ENCODE measurements at places on chromosomes 4 and X.
A peak's percentile ranks its signal among the peaks of the same experiment; 100 is the strongest.

DNA sequence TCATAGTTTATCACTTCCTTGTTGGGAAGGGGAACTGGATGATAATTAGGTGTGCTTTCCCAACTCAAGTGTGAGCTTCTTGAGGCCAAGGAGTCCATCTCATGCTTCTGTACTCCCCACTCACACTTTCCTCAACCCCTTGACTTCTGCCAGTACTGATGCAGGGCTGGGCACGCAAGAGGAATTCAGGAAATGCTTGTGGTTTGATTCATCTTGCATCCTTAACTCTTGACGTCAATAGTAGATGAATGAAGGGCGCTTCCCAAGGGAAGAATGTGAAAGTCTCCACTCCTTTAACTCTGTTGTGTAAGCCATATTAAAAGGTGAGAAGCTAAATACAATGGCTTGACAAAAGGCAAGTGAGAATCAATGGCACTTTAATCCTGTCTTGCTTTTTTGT, 101.8 kb downstream of the AGTR2 start:
- DNase-seq: no peak

- DNase-seq: no peak
Measured at GRCh38 chr4:185257694-185258093, 48.3 kb downstream of the SNX25 start.

GRCh38 chrX:24133312-24133711, 16.2 kb upstream of the ZFX start:
- DNase-seq: no peak

- peak; percentile 76 for DNase-seq
Measured at GRCh38 chr4:121462660-121463261, 81.9 kb upstream of the QRFPR start.

- DNase-seq: no peak
Measured at GRCh38 chr4:27484216-27484615, 623.6 kb downstream of the STIM2 start.

- DNase-seq: no peak
Measured at GRCh38 chrX:8204169-8204935, 33.3 kb upstream of the VCX2 start.

- DNase-seq: no peak
Measured at GRCh38 chr4:99221980-99222379, 2.9 kb upstream of the ADH6 start.

DNA sequence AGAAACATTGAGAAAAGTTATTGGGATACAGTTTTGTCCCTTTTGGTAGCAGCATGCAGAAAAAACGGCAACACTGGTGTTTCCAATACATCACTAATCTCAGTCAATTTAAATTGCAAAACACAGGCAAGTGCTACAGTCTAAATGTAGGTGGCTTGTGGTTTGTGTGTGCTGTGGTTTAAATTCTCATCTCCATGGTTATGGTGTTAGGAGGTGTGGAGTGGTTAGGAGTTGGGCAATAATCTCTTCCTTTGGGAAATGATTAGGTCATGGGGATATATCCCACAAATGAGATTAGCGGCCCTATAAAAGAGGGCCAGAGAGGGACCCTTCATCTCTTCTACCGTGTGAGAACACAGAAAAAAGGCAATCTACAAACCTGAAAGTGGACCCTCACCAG, 1344.3 kb downstream of the ADGRL3 start:
- no peak for DNase-seq

GRCh38 chr4:168877511-168878491, 132.3 kb downstream of the CBR4 start:
- no peak for DNase-seq

- DNase-seq: no peak
Measured at GRCh38 chr4:33780952-33781791, 2463.1 kb downstream of the ARAP2 start.

- peak; percentile 46 for DNase-seq
Measured at GRCh38 chr4:62130637-62131036, 930.5 kb downstream of the ADGRL3 start.

GRCh38 chrX:56232221-56233082, at the start of gene KLF8:
KLF8 (plus strand) TSS chrX:56232356; CDS start chrX:56233335, 979 bp downstream.
- no peak for DNase-seq

DNA sequence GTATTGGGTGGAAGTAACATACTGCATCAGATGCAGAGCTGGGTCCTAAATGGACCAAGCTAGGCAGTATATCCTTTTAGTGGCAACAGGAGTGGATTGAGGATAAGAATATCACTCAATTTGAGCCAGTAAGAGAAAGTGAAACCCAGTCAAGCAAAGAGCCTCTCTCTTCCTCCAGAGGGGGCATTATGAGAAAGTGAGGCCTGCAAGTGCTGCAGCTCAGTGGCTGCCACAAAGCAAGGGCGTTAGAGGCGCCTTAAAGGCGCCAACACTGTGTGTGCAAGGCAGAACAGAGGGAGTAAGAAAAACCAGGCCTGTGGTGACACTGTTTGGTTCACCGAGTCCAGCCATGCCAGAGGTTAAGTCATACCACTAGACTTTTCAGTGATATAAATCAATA, 17.5 kb downstream of the STX18 start:
- DNase-seq: no peak

GRCh38 chrX:78493180-78493579, 165.8 kb upstream of the CYSLTR1 start:
- DNase-seq: no peak

DNA sequence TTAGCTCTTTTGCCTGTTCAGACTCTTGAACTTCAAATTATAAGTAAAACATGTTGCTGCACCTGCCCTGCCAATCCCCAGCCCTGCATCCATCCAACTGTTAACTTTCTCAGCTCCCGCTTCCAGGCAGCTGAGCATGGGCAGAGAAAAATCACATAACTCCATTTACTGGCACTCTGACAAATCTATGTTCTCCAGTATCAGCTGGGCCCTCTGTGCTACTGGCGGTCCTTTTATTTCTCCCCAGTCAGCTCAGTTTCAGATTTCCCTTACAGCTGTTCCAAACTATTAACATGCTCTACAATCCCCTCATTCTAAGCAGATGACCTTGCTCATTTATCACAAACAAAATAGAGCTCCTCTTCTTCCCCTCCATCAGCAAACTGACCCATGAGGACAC, 240.4 kb upstream of the TET2 start:
- peak; percentile 34 for DNase-seq

DNA sequence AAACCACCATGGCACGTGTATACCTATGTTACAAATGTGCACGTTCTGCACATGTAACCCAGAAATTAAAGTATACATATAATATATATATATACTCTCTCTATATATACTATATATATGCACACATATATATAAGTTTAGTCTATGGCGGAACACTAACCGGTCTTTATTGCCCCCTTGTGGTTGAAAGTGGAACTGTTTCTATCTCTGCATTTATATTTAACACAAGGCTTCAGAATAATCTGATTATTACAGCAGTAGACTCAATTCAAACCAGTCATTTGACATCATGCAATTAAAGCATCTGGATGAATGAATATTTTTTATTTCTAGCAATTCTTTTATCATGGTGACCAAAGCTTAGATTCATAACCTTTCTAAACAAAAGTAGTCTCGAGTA, 14.6 kb downstream of the RAB9B start:
- DNase-seq: no peak

DNA sequence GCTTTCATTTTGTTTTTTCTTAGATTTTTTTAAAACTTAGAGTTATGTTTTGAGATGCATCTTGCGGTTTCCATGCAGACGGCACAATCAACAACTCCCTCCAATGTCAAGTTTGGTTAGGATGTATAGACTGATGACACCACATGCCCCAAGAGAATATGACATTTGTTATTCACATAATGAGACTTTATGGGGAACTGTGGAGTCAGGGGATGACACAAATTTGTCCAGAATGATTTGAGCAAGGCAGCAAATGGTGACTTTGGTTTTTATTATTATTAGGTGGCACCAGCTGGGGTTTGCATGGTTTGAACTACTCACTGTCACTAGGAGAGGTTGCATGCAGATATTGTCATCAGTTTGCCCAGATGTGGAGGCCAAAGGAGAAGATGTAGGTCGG, 461.8 kb upstream of the PRKX start:
- DNase-seq: no peak

- no peak for DNase-seq
Measured at GRCh38 chr4:982291-982690, 4.6 kb upstream of the IDUA start.

GRCh38 chr4:45647823-45648222, 476.0 kb downstream of the GABRG1 start:
- no peak for DNase-seq

GRCh38 chr4:122525865-122526264, 69.3 kb upstream of the IL2 start:
- no peak for DNase-seq

DNA sequence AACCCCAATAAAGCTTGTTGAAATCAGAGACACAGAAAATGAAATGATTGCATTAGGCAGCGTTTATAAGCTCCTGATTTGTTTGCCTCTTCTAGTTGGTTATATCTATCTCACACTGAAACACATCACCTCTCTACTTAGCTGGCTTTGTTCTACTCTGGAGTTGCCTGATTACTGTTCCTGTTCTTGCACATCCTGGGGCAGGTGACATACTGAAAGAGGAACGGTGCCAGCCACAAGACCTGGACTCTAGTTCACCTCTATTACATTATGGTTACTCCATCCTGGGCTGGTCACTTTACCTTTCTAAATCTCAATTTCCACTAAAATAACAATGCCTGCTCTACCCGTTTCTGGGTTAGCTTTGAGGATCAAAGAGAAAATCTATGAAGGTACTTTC, 47.9 kb downstream of the TRIM2 start:
- DNase-seq: no peak

DNA sequence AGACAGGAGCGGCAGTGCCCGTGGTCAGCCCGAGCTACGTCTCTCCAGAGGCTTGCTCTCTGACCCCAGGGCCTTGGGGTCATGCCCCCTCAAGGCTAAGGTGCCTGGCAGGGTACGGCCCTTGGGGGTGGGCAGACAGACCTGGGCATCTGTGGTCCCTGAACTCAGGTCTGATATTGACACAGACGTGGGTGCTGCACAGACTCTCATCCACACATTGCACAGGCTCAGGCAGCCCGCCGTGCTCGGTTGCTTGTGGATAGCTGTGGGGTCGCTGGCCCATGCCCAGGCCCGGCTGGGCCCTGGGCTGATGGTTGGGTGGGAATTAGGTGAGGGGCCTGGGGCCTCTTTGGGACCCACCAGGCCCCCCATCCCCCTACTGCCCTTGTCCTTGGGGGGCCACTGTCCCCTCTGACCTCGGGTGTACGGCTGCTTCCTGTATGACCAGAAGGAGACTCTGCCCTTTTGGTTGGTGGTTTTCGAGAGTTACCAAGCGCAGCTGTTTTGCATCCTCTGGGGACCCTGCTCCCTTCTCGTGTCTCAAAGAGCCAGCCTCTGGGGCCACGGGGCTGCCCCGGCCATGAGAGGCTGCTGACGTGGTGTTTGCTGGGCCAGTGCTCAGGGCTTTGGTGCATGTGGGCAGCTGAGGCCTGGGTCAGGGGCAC, 10.1 kb downstream of the FGFRL1 start:
- no peak for DNase-seq

DNA sequence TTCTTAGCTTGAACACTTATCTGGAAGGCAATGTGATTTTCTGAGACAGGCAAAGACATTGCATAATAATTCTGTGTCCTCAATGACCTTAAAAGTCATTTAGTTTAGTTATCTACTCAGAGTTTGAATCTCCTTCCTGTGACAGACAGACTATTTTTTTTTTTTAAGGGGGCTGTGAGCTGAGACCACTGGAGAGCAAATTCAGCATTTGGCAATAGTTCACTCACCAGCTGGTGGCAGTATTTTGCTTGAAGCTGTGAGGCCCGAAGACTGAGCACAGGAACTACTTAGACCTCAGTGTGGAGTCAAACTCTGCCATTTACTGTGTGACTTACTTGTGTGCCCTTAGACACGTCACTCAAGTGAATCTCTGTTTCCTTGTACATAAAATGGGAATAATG, 22.9 kb upstream of the CPE start:
- peak; percentile 62 for DNase-seq

GRCh38 chr4:22071749-22072148, 123.2 kb upstream of the KCNIP4 start:
- no peak for DNase-seq

DNA sequence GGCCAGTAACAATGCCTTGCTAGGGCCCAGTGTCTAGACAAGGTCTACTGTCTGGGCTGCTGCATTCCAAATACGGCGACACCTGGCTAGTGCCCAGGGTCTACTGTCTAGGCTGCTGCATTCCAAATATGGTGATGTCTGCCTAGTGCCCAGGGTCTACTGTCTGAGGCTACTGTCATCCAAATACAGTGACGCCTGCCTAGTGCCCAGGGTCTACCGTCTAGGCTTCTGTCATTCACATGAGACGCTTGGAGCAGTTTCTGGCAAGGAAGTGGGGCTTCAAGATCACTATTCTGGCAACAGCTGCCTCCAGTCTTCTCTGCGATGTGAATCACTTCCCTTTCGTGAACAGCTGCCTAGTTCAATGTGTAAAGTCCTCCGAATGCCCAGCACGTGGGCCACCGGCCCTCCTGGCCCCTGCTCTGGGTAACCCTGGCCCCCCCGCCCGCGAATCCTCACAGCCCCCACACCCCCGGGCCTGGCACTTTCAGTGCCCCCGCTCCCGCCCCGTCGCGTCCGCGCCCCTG, 12.7 kb downstream of the ACOX3 start:
- no peak for DNase-seq

DNA sequence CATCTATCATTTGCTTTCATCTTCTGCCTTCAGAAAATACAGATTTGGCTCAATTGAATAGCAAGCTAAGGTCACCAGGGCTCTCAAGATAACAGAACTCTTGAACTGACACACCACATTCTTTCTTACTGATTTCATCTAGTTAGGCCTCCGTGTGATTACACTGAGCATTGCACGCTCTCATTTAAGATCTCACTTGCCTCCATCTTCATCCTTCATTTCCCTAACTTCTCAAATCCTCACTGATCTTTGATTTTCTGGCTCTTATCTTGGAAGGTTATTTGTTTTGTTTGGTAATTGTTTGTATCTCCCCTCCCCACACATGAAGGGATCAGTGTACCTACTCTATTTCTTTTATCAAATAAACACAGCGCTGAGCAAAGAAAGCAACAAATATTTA, 47.7 kb downstream of the MANBA start:
- DNase-seq: no peak

- DNase-seq: no peak
Measured at GRCh38 chrX:130295519-130296296, 27.0 kb upstream of the ZNF280C start.

GRCh38 chrX:84123585-84123984, 64.4 kb downstream of the RPS6KA6 start:
- no peak for DNase-seq
